ENCODE measurements at places on chromosomes 1 and 21.

DNA sequence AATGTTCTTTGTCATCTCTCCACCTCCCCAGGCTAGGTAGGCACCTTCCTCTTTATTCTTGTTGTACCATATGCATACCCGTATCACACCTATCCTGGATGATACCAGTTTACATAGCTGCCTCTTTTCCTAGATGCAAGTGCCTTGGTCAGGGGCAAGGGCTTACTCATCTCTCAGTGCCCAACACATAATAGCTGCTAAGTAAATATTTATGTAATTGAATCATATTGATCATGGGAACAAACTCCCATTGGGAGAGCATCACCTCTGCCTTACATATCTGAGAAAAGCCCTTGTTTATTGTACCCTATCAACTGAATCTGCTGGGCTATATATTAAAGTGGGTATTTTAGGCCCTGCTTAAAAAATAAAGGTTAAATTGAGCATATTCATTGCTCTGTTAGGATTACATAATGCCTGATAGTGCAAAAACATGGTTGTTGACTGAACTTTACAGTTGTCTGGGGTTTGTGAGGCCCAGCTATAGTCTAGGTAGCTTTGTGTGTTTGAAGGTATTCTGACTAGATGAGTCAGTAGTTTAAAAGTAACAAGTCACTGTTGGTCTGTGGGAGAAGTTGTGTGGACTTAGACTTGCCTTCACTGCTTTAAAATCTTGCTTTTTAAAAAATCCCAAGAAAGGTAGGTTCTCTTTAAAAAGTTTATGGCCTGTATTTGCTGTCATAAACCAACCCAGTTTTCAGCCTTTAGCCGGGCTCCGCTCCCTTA lies 82.6 kb downstream of the OLFML2B start:
- no peak for DNase-seq

DNA sequence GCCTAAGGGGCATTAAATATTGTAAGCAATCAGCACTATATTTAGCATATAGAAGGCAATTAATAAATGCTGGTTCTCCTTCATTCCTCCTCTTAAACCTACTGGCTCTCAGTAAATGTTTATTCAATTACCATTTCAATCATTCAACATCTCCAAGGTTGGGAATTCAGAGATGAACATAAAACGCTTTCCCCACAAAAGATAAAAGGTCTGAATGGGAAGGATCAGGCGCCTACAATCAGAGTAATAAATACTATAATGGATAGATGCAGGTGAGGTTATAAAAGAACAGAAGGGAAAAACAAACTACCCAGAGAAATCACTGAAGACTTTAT lies 407 bp upstream of the KTI12 start:
- no peak for DNase-seq

DNA sequence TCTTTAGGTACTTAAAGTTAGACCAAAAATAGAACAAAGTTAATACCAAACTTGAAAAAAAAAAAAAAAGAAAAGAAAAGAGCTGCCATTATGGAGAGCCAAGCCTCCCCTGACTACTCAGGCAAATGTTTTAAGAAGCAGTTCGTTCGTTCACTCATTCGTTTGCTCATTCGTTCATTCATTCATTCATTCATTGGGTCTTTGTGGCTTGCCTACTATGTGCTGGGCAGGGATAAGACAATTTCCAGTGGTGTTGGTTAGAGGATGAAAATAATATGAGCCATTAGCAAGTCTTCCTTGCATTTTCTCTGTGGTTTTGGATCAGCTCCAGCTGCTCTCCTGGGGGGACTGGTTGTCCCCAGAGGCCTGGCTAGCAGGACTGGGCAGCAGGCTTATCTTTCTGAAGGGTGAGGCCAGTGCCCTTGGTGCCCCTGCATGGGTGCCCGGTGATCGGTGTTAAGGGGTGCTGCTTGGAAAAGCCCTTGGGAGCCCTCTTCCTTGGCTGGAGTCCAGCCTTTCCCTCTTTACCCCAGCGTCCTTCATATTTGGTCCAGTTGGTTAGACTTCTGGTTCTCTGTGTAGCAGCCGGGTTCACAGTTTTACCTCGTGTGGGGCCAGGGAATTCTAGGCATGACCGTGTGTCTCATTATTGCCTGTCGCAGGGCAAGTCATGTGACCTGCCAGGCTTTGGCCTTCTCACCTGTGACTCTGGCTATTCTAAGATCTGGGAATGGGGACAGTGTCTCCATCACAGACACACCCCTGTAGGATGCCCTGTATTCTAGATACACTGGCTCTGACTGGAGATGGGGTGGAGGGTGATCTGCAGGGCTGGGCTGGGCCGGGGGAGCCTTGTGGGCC lies 32.8 kb downstream of the LHX4 start:
- no peak for DNase-seq

- DNase-seq, result no peak
Measured at GRCh38 chr1:42043811-42044210, 109.4 kb upstream of the GUCA2B start.

- DNase-seq, result no peak
Measured at GRCh38 chr1:109274533-109275476, 8.1 kb downstream of the PSRC1 start.

DNA sequence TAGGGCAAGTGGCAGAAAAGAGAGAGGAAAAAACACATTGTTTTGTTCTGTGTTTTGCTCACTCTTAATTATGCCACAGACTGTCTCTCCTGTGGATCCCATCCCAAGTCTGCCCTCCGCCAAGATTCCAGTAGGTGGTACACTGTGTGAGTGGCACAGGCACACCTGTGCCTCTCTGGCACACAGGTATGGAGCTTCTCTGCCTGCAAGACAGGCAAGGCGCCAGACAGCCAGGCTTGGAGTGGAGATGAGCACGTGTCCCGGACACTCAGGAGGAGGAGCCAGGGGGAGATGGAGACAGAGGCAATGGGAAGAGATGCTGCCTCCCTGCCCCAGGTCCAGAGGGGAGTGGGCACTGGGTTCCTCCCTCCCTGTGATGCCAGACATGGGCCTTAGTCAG lies 6.5 kb upstream of the GRIK3 start:
- DNase-seq, result no peak

- no peak for DNase-seq
Measured at GRCh38 chr1:46194641-46195193, 3.5 kb downstream of the POMGNT1 start.

GRCh38 chr1:145837656-145838055 lies 7.8 kb upstream of the NUDT17 start:
- DNase-seq, result no peak

All from stimulated activated CD8-positive, alpha-beta memory T cell treated with anti-CD3 and anti-CD28 coated beads, Interleukin-2, amount 100 ng/mL, for 48 hours (primary cell).